ENCODE measurements at places on chromosomes 2 and 18.
A peak's percentile ranks its signal among the peaks of the same experiment; 100 is the strongest.

- DNase-seq = peak; percentile 88
Measured at GRCh38 chr2:127410871-127411652, 7.2 kb upstream of the PROC start.

- no peak for DNase-seq
Measured at GRCh38 chr2:222526480-222527277, 102.3 kb downstream of the SGPP2 start.

- DNase-seq = no peak
Measured at GRCh38 chr2:127479866-127480743, 46.2 kb downstream of the IWS1 start.

- DNase-seq = no peak
Measured at GRCh38 chr2:96240341-96241038, 25.3 kb downstream of the TMEM127 start.

DNA sequence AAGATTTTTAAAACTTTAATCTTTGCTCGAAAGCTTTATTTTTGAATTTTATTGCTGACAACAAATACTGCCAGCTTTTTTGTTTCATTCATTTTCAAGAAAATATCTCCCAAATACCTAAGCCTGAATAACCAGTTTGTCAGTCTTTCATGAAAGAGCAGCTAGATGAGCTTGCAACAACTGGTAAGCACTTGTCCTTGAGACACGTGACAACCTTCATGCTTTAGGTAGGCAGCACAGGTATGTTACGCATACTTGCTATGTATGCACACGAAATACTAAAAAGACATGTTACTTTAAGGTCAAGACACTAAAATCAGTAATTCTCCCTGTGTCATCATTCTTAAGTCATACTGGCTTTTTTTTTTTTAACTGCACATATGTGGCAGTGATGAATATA lies 12.3 kb downstream of the CEBPZ start:
- DNase-seq = no peak

- DNase-seq = no peak
Measured at GRCh38 chr18:32280188-32280783, 90.4 kb downstream of the MEP1B start.

- DNase-seq = no peak
Measured at GRCh38 chr2:69779258-69780001, 37.5 kb downstream of the ANXA4 start.

- DNase-seq = peak; percentile 42
Measured at GRCh38 chr2:149562324-149562723, 25.3 kb downstream of the MMADHC start.

- no peak for DNase-seq
Measured at GRCh38 chr18:9638886-9639285, 24.5 kb upstream of the PPP4R1 start.

DNA sequence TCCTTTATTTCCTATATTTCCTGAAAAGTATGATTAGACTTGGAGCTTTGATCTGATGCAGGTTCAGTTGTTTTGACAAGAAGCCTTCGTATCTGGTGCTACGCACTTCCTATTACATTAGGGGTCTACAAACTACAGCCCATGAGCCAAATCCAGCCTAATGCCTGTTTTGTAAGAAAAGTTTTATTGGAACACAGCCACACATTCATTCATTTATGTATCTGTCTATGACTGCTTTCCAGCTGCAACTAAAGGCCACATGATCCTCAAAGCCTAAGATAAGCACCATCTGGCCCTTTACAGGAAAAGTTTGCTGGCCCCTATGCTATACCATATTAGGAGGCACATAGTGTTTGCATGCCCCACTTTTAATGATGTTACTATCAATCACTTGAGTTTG lies 26.0 kb downstream of the EIF2AK3 start:
- no peak for DNase-seq

GRCh38 chr2:133338224-133338623 lies 230.0 kb downstream of the NCKAP5 start:
- DNase-seq = no peak

DNA sequence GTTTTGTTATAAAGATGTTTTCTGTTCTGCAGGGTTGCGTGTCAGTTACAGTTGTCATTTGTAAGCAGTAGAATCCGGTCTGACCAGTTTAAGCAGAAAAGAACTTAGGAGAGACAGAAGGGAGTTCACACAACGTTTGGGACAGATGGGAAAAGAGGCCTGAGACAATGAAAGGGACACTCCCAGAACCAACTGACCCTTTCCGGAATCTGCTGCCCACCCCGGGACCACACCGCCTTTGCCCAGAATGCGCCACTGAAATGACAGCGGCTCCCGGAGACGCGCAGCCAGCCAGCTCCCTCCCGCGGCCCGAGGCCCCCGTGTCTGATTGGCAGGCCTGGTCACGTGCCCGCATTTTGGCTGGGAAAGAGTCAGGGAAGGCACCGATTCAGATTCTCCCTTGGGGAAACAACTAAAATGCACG lies 244.6 kb downstream of the BCL2 start:
- peak; percentile 23 for DNase-seq

DNA sequence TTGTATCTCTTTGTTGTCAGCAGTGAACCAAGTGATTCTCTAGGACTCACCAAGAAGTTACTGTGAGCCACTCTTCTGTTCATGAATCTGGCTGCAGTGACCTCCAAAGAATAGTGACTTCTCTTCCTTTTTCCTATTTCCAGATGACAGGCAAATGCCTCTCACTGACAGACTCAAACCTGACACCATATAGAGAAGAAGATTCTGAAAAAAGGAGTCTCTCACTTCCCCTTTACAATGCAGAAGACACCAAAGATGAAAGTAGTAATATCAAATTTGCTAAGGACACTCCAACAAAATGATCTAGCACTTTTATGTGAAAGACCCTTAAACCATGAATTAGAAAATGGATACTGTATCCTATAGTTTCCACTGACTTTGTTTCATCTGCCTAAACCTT lies 44.4 kb upstream of the SETBP1 start:
- DNase-seq = no peak

DNA sequence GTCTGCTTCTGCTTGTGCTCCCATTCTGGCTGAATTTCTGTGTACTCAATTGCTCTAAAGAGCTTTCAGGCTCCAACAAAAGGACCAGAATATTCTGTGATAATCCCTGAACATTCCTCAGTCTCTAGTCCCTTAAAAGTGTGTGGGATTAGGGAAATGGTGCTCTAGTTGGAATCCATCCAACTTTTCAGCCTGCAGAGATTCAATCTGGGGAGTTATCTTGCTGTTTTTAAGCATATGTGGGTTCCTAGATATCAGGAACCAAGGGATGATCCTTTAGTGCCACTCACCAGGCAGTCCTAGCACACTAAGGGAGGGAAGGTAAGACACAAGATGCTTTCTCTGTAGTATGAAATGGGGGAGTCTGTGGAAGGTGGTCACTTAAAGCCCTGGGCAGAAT lies 140.3 kb upstream of the SLC1A4 start:
- DNase-seq = no peak

- DNase-seq = peak; percentile 74
Measured at GRCh38 chr2:143955401-143956065, 564.4 kb downstream of the ZEB2 start.

- no peak for DNase-seq
Measured at GRCh38 chr2:126368758-126369157, 287.2 kb upstream of the GYPC start.

- peak; percentile 19 for DNase-seq
Measured at GRCh38 chr2:142778289-142778688, 99.2 kb upstream of the KYNU start.

- no peak for DNase-seq
Measured at GRCh38 chr2:73217826-73218225, 3.8 kb downstream of the SMYD5 start.

DNA sequence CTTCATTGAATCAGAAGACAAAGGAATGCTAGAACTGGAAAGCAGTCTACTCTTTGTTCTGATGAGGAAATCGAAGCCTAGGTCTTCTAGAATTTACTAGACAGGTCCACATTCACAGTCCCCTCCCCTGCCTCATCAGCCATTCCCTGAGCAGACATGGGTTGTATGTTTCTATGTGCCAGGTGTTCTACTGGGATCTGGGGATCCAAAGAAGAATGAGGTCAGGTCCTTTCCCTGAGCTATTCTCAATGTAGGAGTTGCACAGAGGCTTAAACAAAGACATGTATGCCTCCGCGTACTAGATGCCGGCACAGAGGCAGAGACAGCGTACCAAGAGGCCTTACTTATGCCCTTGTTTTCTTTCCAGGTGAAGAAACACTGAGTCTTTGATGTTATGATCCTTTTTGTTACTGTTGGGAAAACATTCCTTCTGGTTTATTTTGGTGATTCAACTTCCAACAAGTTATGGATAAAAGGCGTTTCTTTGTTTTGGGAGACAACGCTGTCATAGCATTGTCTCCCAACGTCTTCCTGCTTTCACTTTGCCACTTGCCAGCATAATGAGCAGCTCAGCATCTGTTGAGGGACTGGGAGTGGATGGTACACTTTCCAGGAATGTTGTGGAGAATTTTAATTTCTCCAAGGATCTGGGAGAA lies 174.4 kb downstream of the ALPK2 start:
- DNase-seq = no peak

- DNase-seq = no peak
Measured at GRCh38 chr18:9736286-9736835, 28.3 kb downstream of the RAB31 start.

DNA sequence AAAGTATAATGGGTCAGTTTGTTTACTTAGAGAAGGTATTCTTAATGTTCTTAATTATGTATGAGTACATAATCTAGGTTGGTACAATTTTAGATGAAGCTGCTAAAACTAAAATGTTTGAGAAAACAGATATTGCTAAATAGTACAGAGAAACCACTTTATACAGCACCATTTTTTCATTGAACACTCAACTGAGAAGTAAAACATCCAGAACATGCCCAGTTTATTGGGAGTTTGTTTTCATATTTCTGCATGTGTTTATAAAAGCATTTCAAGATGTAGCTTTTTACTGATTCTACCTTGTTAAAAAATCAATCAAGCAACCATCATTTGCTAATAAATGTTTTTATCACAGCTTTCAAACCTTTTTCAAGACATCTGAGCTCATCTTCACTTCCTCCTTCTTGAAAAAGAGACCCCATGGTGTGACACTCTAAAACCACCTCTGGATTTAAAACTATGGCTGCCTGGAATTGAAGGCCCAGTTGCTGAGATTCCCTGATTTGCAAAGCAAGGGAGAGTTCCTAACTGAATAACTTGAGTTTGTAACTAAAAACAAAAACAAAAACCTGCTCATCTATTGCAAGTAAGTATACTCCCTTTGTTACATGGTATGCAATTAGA lies 585.9 kb downstream of the ZEB2 start:
- DNase-seq = no peak

- no peak for DNase-seq
Measured at GRCh38 chr18:12305930-12306629, 2.0 kb upstream of the TUBB6 start.

DNA sequence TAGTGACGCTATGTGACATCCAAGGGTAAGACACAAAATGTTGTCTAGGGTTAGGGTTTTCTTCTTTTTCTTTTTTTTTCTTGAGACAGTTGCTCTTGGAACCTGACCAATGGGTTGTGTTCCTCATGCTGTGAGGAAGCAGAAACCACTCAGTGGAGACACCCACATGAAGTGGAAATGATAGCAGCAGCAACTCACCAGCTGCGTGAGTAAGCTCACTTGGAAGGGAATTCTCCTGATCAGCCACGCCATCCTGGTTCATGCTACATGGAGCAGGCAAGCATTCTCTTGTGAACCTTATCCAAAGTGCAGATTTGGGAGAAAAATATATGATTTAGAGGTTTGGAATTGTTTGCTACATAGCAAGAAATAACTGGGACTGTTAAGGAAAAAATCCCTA lies 863.7 kb downstream of the EPHA4 start:
- DNase-seq = peak; percentile 32

- DNase-seq = no peak
Measured at GRCh38 chr18:49650426-49650891, 88.6 kb downstream of the LIPG start.

DNA sequence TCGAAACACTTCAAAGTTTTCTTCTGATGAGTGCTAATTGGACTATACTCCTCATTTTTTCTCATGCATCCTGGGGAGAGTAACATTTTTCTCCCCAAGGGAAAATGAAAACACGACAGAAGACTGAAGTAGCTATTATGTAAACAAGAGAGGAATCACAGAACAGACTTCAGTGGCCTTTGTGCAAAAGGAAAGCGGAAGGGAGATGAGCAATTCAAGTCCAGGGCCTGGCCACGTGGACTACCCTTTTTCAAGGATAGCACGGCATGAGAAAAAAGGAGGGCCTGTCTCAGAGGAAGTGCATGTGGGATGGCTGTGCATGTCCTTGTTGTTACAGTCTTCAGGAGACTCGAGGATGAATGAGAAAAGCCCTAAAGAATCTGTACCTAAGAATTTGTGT lies 43.8 kb upstream of the KCNE4 start:
- DNase-seq = peak; percentile 43

DNA sequence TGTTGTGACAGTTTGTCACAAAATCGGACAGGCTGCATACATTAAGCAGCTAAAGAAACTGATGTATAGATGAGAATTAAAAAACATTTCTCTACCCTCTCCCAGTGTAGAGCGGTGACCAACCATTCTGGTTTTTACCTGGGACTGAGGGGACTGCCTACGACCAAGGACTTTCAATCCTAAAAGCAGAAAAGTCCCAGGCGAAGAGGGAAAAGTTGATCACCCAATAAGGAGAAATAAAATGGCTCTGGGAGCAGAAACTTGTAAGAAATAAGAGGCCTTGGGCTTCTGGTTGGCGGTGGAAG lies 30.9 kb upstream of the YPEL5 start:
- DNase-seq = no peak

DNA sequence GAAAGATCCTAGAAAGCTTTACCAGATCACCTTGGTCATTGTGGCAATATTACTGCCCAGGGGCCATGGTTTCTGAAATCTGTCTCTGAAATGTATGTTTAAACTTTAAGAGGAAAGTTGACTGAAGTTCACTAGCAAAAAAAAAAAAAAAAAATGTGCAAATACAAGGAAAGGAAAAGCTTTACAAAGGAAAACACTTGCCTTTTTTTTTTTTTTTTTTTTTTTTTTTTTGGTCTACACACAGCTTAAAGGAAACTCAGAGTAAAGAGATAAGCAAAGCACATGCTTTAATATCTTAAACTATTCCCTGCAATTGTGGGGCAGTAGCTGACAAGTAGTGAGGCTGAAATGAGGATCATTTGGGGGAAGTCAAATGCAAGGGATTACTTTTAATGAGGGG lies 174.2 kb upstream of the EPAS1 start:
- DNase-seq = no peak

DNA sequence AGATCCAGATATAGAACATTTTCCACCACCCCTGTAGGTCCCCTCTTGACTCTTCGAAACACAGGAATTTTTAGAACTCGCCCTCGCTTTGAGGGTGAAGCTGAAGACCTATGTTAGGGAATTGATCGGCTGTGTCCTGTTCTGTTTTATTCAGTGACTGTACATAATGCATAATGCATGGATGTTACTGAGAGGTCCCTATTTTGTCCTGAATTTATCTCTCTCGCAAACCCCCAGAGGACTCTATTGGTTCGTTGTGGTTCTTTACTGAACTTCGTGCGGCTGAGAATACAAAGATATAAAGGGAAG lies 431 bp upstream of the EIF5B start:
- no peak for DNase-seq

- DNase-seq = peak; percentile 32
Measured at GRCh38 chr2:166419616-166419934, 43.8 kb upstream of the SCN9A start.

- no peak for DNase-seq
Measured at GRCh38 chr18:31438402-31438801, 9.1 kb upstream of the DSG3 start.

Measured in fibroblast of gingiva (primary cell).